Activated naive CD4-positive, alpha-beta T cell treated with anti-CD3 and anti-CD28 coated beads for 36 hours (primary cell): ENCODE measurements at places on chromosomes 4 and X.

DNA sequence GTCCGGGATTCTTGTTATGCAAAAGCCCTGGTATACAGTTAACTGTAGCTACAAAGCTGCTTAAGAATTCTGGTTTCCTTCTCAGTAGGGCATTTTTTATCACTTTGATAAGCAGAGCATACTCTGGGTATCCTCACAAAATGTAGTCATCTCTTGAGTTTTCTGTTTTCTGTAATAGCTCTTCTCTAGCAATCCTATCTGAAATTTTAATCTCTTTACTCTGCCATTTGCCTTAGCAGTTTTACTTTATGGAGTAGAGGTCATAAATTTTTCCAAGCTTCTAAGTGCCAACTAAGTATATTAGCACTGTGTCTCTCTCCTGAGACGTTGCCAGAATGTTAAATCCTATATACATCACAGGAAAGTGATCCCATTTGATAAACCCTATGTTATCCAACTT is 28.0 kb upstream of the BANK1 start:
- DNase-seq = no peak

DNA sequence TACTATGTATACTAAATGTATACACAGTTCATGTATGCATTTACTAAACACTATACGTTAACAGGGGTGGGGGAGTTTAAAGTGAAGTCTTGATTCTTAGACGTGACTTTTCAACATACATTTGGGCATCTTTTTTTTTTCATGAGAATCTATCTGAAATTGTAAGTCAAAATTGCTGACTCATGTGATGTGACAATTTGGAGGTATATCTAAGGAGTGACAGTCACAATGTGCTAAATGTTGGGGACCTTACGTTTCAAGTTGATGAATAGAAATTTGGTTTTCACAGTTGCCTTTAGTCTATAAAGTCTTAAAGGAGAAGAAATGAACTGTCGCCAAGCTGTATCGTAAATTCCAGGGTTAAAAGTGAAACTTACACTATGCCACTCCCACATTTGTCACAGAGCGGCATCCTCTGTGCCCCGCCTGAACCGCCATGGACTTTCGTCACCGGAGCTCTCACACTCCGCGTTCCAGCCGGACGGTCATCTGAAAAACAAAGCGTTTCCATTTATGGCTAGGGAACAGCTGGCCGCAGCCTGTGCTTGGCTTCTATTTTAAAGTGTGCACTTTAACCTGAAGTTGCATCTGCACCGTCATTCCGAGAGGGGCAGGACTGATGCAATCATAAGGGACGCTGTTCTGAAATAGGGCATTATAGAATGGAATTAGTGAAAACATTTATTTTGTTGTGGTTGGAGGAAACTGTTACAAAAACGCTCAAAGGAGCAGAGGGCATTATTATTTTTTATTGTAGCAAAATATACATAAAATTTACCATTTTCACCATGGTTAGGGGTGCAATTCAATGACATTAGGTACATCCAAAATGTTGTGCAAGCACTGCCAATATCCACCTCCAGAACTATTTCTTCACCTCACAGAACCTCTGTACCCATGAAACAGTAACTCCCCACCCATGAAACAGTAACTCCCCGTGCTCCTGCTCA is 30.9 kb downstream of the PDLIM3 start:
- DNase-seq = no peak

DNA sequence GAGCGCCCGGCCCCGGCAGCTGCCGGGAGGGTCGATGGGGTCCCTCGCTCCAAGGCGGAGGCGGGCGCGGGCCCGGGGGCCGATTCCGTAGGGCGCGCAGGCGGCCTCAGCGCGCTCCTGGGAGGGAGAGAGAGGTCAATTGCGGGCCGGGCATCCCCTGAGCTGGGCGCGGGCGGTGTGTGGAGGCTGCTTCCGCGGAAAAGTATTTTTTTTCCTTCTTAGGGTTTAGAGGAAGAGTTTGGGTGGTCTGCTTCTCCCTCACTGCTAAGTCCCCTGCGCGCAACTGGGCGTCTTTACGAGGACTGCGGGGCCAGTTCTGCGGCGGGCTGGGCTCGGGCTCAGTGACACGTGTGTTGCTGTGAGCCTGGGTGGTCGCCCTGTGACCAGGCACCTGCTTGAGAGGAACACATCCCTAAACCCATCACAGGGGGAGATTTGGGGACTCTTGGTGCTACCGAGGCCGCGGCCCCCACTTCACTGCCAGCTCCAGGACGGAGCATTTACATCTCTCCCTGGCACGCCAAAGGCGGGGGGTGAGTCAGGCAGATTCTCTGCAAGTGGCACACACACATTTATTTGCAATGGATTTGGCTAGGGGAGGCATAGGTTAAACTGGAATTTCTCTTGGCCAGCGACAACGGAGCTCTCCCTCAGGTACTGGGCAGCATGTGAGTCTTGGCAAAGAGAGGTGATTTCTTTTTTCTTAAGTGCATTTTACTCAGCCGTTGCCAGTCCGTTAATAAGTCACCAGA is 151.2 kb upstream of the SLC4A4 start:
- DNase-seq = peak; percentile 20

GRCh38 chr4:169102026-169102425 is 92.0 kb upstream of the CBR4 start:
- DNase-seq = no peak

DNA sequence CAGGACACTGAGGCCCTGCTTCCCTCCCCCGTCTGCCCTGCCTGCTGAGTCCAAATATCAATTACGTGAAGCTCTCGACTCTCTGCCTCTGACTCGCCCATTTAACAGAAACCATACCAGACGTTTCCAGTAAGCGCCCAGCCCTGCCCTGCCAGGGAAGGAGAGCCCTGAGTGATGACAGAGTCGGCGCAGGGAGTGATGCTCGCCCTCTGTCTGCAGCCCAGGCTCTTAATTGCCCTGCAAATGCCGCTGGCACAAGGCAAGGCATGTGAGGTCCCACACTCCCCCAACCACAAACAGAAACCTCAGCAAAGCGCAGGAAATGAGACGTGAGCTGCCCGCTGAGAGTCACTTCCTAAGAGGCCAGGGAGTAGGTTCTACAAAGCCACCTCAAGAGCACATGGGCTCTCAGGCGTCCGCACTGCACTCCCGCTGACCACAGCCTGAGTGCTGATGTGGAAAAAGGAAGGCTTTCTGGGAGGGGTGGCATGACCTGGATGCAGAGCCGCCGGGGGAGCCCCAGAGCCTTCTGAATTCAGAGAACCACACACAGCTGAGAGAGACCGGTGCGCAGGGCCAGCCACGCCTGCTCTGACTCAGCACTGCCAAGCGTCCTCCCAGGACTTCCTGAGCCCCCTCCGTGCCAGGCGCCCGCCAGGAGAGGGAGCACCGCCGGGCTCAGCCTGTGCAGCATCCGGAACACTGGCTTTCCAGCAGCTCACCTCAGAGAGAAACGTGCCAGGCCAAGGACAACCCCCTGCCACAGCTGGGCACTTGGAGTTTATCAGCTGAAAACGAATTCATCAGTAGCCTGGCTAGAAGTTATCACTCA is 5.3 kb downstream of the ZFYVE28 start:
- peak; percentile 94 for DNase-seq

DNA sequence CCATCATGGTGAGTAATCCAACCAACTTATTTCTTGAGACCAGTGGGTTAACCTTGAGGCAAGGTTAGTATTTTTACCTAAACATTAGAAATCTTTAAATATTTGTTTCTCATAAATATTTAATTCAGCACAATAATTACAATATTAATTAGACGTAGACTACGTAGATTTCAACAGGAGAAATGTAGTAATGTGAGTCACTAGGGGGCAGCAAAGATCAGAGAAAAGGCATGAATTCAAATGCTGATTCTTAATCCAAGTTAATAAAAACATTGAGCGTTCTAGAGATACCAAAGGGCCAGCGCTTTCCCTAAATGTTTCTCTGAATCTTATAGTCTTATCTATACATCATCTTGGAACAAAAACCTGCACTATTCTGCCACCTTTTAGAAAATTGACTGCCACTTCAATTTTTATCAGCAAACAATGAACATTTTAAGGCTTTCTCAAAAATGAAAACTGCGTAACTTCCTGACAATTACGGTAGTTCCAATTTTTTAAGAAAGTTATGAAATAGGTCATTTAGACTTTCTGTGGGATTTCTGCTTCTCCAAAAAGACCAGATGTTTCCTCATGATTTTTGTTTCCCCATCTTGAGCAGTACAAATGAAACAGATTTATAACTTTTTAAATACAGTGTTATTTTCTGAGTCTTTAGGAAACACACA is 180.7 kb downstream of the GASK1B start:
- peak; percentile 32 for DNase-seq

DNA sequence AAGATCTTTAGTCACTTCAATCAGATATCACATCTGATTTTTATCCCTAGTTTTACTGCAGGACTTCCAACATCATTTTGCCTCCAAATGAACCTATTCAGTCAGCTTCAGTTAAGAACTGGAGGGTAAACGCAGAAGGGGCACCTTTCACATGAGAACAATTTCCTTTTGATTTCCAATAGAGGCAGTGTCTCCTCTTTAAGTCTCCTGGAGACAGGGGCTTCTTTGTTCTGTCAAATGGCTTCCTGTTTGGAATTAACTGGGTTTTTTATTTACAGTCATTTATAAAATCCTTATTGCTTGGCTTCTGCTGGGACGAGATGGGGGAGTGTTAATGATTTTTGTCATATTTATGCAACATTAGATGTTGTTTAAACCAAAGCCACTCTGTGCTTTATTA is 164.0 kb downstream of the STK32B start:
- no peak for DNase-seq

DNA sequence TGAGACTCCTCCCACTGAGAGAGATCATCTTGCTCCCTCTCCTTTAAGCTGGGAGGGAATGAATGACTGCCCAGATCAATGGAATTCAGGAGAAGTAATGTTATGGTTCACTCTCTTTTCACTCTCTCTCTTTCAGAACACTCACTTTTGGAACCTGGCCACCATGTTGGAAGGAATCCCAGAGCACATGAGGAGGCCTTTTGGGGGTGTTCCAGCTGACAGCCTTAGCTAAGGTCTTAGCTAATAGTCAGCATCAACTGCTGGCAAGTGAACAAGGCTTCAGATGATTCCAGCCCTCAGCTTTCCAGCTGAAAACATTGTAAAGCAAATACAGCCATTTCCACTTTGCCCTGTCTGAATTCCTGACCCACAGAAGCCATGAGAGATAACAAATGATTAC is 124.0 kb upstream of the CLNK start:
- no peak for DNase-seq

GRCh38 chr4:153233761-153234371 is 29.6 kb downstream of the TRIM2 start:
- no peak for DNase-seq

- DNase-seq = no peak
These were observed 19.0 kb downstream of the TMEM47 start for GRCh38 chrX:34638116-34638515.

DNA sequence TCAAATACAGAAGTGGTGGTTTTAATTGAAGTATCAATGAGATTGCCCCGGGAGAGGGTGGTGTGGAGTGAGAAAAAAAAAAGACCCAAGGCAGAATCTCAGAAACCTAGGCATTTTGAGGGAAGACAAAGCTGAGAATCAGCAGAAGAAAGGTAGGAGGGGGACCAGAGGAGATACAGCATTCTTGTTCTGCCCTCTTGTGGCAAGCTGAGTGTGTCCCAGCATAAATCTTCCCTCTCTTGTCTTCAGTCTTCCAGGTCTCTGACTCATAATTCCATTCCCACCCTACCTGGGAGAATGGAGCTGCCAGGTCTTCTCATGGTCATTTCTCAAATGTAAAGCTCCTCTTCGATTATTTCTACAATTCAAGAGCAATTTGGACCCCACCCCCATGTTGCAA is 32.7 kb upstream of the MAGED1 start:
- peak; percentile 5 for DNase-seq

- DNase-seq = no peak
These were observed 437 bp upstream of the CPE start for GRCh38 chr4:165378398-165378744.

DNA sequence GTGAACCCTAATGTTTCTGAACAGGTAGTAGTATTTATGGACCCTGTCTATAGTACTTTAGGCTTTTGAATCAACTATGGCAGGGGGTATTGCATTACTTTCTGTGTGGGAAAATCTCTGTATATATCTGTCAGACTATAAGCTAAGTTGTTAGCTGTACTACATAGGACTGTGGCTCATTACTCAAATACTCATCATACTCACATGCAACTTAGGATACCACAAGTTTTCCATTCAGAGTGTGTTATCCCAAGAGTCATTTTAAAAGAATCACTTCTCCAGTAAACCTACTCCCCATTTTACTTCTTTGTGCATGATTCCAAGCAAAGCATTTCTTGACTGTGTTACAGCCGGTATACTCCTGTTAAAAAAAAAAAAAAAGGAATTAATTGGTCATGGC is 95.6 kb downstream of the PHOX2B start:
- DNase-seq = no peak

DNA sequence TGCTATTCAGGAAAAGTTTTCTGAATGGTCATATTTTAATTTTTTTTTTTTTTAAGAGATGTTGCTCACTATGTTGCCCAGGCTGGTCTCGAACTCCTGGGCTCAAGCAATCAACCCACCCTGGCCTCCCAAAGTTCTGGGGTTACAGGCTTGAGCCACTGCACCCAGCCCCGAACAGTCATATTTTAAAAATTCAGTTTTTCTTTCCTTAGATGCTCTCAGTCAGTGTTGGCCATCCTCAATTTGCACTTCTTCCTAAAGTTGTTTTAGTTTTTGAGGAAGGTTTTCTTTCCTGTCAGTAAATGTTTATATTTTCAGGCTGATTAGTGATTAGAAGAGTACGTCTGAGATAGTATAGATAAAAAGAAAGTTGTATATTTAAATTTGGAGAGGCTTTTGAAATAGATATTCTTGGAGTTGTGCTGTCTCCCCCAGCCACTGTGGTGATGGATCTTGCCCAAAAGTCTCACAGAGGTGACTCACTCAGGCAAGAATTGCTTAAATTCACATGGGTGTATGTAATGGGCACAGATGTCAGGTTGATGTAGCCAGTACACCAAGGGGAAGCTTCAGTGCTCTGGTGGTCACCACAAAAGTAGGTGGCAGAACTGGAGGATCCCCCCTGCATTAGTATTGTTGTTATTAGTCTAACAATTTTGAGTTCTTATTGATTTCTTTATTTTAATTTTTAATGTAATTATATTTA is 72.2 kb upstream of the ELOVL6 start:
- DNase-seq = no peak

GRCh38 chrX:40098264-40099054 is 701 bp upstream of the BCOR start:
- DNase-seq = peak; percentile 55

GRCh38 chr4:186900232-186900900 is 176.7 kb upstream of the FAT1 start:
- DNase-seq = no peak

DNA sequence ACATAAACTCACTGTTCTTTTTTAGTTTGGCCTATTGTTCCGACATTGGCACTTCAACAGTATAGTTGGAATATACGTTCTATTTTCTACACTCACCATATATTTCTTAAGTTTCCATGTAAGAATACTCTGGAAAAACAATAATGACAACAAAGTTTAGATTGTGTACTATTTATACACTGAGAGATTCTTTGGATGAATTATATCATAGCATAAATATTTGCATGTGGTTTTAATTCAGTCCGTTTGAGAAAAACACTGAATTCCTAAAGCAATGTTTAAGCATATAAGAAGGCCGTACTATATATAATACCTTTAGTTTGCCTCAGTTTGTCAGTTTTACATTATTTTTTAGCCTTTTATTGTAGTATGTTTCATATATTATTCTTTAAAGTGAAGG is 82.4 kb downstream of the RAP1GDS1 start:
- no peak for DNase-seq

- DNase-seq = no peak
These were observed 1.0 kb upstream of the AASDH start for GRCh38 chr4:56388306-56388705.
